ENCODE measurements at places on chromosomes 7 and 10.
A peak's percentile ranks its signal among the peaks of the same experiment; 100 is the strongest.

GRCh38 chr7:73822319-73823173 is 8.2 kb upstream of the CLDN4 start:
- no peak for DNase-seq

DNA sequence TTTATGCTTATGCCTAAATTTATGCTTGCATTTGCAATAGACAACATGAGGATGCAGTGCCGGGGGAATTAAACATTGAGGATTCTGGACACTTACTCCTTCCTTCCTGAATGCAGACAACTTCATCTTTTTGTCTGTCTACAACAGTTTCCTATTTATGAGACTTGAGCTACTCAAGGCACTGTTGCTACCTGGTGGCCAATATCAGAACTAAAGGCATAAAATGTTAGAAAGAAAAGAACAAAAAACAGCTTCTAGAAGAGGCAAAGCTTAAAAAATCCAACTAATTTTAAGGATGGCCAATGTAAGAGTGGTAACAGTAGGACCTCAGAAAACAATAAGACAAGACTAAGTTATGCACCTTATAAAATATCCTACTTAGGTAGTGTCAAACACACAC is 144.5 kb upstream of the PTN start:
- DNase-seq = no peak

GRCh38 chr10:70566515-70567290 is 35.8 kb downstream of the PRF1 start:
- no peak for DNase-seq

GRCh38 chr7:21542891-21543527 is at the start of gene DNAH11:
Gene DNAH11 (plus strand): TSS chr7:21543039. CDS start chr7:21543246, 207 bp downstream.
- DNase-seq = peak; percentile 49

GRCh38 chr10:126054191-126054590 is 157.8 kb downstream of the FANK1 start:
- no peak for DNase-seq

GRCh38 chr10:106935978-106936451 is 228.5 kb downstream of the SORCS1 start:
- DNase-seq = no peak

DNA sequence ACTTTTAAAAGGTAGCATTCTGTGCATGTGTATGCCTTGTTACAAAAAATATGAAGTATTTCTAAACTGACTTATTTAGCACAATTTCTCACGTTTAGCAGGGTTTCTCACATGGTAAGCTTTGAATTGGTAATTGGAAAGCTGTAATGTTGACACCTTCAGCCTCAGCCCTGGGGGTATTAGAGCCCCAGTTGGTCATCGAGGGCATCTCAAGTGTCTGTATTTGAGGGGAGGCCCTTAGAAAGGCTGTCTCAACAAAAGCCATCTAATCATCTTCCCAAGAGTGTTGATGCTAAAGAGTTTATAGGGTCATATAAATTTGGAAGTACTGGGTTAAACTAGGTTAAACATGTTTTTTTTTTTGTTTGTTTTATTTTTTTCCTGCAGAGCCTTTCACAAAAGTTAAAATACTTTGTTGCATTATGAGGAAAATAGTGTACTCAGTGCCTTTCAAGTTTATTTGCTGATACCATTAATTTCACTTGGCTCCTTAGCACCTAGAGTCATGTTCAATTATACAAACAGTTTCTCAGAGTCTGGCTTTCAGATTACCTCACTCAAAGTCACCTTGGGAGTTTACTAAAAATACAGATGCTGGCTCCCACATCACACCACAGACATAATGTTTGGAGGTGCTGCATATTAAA is 134.0 kb downstream of the CD36 start:
- no peak for DNase-seq

GRCh38 chr10:132993271-132994184 is 51.2 kb upstream of the CFAP46 start:
- DNase-seq = no peak

GRCh38 chr7:28804157-28804556 is 154.0 kb downstream of the TRIL start:
- DNase-seq = no peak

GRCh38 chr10:128087884-128088709 is 38.1 kb downstream of the MKI67 start:
- no peak for DNase-seq

- no peak for DNase-seq
These were observed 208.6 kb upstream of the KIAA1217 start for GRCh38 chr10:24000271-24000813.

GRCh38 chr10:6530966-6531365 is 49.1 kb downstream of the PRKCQ start:
- DNase-seq = no peak

- peak; percentile 80 for DNase-seq
These were observed 13.7 kb upstream of the KBTBD2 start for GRCh38 chr7:32905175-32905662.

DNA sequence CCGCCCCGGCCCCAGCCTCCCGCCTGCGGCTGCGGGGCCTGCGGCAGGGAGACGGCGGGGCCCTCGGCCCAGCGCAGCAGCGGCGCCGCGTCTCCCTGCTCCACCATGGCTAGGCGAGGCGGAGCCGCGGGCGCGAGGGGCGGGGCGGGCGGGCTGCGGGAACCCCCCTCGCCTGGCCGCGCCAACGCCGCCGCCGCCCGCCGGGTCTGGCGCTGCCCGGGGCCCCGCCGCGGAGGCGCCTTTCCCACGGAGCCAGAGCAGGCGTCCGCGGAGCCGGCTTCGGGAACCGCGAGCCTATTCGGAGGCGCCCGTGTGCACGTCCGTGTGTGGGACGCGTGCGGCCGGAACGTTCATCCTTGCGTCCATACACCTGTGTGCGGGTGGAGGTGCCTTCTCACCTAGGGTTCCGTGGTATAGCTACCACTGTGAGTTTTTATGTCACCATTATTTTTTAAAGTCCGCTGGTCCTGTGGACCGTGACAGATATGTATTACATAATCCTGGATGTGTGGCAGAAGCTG is at the start of gene DENND11:
Gene DENND11 (minus strand): TSS at position 120 of the 521 bp plus-strand sequence. CDS start 13 bp downstream, at position 107.
- DNase-seq = peak; percentile 46

DNA sequence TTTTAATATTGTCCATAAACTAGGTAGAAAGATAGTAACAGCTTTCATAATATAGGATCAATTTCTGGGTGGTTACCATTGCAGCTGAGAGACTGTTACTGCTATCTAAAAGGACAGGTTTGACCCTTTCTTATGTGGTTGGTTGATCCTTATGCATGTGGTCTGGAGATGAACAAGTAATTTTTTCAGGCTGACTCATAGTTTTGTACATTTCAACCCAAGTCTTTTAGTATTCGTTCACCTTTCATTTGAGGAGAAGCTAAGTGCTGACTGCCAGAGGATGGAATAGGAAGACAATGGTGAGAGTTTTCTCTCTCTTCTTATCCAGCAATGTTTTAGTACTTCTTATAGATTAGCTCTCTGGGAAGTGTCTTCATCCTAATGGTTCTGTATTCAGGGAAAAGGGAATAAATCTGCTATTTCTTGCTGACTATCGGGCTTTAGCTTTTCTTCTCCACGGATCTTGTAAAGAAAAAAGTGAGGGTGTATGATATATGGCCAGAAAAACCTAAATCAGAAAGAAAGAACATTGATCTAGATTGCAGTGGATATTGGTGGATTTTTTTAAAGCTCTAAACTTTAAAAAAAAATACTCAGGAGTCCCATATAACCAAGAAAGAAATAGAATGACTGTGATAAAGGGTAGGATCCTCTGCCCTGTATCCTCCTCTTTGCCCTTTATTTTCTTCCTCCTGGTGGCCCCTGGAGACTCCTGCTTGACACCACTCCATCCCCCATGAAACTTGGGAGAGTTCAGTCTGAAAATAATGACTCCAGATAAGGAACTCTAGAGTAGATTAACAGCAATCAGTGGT is 88.0 kb downstream of the CPED1 start:
- no peak for DNase-seq

GRCh38 chr10:44921061-44921460 is 9.9 kb downstream of the TMEM72 start:
- no peak for DNase-seq

DNA sequence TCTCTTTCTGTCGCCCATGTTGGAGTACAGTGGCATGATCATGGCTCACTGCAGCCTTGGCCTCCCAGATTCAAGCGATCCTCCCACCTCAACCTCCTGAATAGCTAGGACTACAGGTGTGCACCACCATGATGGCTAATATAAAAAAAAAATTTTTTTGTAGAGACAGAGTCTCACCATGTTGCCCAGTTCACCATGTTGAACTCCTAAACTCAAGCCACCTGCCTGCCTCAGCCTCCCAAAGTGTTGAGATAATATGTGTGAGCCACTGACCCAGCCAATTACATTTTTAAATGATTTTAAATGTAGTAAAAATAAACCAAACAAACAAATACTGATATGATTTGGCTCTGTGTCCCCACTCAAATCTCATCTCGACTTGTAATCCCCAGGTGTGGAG is 101.7 kb upstream of the LEP start:
- DNase-seq = no peak

GRCh38 chr10:63994371-63994770 is 473.2 kb downstream of the REEP3 start:
- no peak for DNase-seq

DNA sequence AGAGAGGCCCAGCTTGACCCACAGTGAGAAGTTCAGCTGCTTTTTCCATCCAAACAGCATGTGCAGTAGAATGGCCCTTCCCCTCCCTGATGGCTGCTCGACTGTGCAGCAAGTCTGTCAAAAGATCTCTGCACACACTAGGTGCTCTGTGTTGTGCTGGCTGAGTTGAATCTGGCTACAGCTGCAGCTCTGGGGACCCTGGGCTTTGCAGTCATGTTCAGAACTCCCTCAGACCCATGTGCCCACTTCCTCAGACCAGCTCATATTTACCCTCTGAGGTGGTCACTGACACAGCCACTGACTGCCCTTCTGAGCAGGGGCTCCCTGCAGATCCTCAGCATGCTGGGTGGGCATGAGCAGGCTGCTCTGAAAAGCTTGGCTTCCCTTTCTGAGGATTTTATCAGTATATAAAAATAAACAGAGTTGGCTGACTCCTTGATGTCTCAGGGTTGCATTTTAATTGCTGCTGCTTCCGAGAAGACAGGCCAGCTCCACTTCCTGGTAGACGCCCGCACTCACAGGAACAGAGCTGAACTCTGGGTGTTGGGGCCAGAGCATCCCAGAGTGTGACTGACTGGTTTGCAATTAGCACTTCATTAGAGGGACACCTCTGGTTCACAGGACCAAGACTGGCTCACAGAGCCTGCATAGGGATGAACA is 507.9 kb downstream of the RPS24 start:
- peak; percentile 17 for DNase-seq
